H9 (cell line): ENCODE measurements at places on chromosomes 3 and 15. TPM values are rescaled to one million over a fixed set of nuclear protein-coding genes. Genes with fewer than 3 reads are reported as not detected.

Gene ZBED2
- total RNA-seq = not detected in 2 replicates

DNA sequence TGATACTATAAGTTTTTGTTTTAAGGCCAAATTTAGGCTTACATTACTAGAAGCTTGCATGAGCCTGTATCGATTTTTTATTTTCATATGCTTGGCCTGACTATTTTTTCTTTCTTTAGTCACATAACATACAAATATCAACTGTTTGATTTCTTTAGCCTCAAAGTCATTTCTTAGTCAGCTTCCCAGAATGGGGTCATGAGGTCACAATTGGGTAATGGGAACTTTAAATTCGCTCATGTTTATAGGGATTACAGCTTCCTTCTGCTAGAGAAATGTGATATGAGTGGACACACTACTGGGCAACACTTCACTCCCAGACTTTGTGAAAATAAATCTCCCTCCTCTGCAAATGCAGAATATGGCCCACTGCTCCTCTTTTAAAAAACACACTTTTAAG lies 9.1 kb upstream of the TIPARP start:
- H3K36me3 ChIP-seq = no peaks in the 10 kb centered on the region
- H3K27me3 ChIP-seq = no peaks in the 10 kb centered on the region
- H3K4me3 ChIP-seq = no peak overlapping the region
- H3K27ac ChIP-seq = no peak overlapping the region

- no peak for DNase-seq
- no peak overlapping the region for H3K27ac ChIP-seq
- H3K4me3 ChIP-seq = no peak overlapping the region
- no peaks in the 10 kb centered on the region for H3K36me3 ChIP-seq
- H3K4me1 ChIP-seq = no peaks in the 10 kb centered on the region
Observed at GRCh38 chr3:32128936-32129335, 22.5 kb downstream of the GPD1L start.

DNA sequence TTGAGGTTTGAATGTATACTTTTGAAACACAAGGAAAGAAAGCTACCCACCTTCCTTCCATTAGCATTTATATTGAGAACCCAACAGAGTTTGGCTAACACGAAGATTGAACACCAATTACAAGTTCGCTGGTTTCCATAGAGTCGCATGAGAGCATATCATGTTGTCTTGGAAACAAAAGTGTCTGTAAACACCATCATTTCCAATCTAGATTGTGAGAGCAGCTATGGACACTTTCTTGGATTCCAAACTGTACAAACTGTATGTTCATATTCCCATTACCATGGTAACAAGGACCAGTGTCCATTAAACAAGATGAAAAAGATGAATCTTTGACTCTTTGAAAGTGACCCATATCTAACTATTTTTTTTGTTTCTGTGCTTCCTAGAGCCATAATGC lies 529.9 kb upstream of the ROBO1 start:
- H3K27me3 ChIP-seq = no peaks in the 10 kb centered on the region
- no peak for DNase-seq
- H3K27ac ChIP-seq = no peak overlapping the region
- no peak overlapping the region for H3K4me3 ChIP-seq
- no peaks in the 10 kb centered on the region for H3K4me1 ChIP-seq

Gene AHSG
- total RNA-seq = 0.13 TPM in 1 of 2 replicates, not detected in the other

DNA sequence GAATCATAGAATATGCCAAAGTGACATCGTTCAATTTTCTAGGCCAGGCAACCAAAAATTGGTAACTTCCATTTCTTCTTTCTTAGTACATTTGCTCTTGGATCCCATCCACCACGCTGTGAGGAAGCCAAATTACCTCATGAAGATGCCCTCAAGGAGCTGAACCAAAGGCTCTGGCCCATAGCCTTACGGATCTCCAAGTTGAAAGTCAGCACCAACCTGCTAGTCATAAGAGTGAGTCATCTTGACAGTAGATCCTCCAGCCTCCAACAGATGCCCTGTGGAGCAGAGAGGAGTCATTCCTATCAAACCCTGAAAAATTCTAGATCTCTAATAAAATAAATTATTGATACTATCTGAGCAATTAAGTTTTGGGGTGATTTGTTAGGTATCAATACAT lies 322.5 kb upstream of the COL8A1 start:
- no peaks in the 10 kb centered on the region for H3K4me1 ChIP-seq
- H3K4me3 ChIP-seq = no peak overlapping the region
- no peaks in the 10 kb centered on the region for H3K27me3 ChIP-seq

Gene STT3B
- 79.9 and 83.1 TPM in 2 replicates for total RNA-seq

DNA sequence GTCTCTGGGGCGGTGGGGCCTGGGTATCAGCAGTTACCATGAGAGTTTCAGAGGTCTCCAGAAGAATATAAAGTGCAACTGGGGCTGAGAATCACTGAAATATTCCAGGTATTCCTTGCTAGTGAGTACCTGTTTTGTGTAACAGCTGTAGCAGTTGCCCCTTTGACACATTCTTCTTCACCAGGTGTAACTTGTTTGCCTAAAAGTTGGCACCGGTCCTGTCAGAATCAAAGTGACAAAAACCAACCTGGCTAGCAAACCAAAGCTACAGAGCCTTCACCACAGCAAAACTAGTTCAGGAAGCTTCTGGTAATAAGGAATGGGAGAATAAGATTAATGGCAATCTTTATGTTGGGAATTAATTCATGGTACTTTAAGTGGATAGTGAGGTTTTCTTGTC lies 296.0 kb downstream of the NAALADL2 start:
- no peaks in the 10 kb centered on the region for H3K27me3 ChIP-seq
- H3K27ac ChIP-seq = no peak overlapping the region
- DNase-seq = no peak
- H3K4me3 ChIP-seq = no peak overlapping the region

DNA sequence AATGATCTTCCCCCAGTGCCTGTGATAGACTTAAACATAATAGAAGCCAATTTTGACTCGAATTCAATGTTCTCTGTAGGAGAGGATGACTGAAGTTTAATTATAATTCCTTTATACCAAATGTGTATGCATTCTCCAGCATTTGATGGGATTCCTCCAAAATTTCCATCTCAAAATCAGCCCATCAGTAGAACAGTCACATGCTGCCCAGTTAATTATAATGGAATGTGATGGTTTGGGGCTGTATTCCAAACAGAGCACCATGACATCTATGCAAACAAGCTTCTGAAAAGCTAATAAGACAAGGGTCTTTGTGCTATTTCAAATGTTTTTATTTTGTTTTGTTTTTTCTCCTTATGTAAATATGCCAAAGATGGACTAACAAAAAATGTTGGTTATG lies 127.7 kb upstream of the SPATA16 start:
- H3K27me3 ChIP-seq = no peaks in the 10 kb centered on the region
- H3K4me3 ChIP-seq = no peak overlapping the region
- H3K4me1 ChIP-seq = no peaks in the 10 kb centered on the region
- no peak for DNase-seq
- H3K36me3 ChIP-seq = peaks cover 1% of the 10 kb centered on the region; the same call in 1 of the 3 replicates
- H3K27ac ChIP-seq = no peak overlapping the region

Gene CNTN6
- not detected in 2 replicates for total RNA-seq

DNA sequence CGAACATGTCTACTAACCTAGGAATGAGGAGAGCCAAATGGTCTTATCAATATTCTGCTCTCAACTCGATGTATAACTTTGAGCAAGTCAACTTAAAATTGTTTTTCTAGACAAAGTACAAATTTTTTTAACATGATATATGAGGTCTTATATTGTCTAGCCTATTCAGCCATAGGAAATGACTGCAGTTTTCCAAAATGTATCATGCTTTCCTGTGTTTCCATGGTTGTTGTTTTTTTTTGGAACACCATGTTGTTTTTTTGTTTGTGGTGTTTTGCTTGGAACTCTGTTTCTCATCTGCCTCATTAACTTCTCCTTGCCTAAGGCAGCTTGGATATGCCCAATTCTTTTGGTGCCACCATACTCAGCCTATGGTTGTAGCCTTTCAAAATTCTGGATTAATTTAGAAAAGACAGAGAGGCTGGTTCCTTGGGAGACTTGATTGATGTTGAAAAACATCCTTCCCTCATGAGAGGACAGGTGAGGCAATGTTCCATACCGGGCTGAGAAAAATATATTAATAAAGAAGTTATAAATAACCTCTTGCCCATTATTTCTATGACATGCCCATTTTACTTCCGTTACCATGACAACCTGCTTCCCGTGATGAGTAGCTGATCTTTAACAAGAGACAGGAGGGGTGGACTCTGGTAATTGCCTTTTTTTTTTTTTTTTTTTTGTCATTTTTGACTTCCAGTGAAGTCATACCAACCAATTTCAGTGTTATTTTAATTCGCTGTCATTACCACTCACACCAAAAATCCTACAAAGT lies 687.9 kb upstream of the GRM7 start:
- no peaks in the 10 kb centered on the region for H3K36me3 ChIP-seq
- H3K27ac ChIP-seq = no peak overlapping the region
- H3K4me3 ChIP-seq = no peak overlapping the region
- DNase-seq = no peak
- no peaks in the 10 kb centered on the region for H3K27me3 ChIP-seq

DNA sequence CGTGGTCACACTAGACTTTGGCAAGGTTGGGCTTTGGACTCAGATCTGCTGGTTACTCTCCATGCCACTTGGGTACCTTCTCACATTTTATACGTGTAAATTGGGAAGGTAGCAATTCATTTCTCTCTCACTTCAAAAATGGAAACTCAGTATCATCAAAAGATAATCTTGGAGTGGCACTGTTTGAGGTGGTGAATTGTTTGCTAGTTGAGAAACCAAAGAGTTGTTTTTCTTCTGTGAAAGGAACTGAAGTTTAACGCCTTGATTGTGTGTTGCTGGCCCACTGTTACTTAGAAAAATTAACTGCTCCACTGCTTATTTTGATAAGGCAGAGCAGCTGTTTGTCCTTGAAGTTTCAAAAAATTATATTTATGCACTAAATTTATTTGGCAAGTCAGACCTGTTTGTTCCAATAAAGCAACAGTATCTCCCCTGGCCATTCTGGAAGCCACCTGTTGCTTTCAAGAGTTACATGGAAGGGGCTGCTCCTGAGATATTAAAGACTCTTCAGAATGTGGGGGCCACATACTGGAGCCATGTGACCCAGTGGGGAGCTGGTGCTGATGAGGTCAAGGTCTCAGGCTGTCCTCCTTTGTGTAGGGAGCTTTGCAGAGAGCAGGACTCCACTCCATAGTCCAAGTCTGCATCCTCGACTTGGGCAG lies 16.2 kb downstream of the PLCL2 start:
- H3K27ac ChIP-seq = no peak overlapping the region
- peaks cover 3% of the 10 kb centered on the region; the same call in 1 of the 2 replicates for H3K4me1 ChIP-seq
- H3K27me3 ChIP-seq = no peaks in the 10 kb centered on the region
- H3K4me3 ChIP-seq = no peak overlapping the region

DNA sequence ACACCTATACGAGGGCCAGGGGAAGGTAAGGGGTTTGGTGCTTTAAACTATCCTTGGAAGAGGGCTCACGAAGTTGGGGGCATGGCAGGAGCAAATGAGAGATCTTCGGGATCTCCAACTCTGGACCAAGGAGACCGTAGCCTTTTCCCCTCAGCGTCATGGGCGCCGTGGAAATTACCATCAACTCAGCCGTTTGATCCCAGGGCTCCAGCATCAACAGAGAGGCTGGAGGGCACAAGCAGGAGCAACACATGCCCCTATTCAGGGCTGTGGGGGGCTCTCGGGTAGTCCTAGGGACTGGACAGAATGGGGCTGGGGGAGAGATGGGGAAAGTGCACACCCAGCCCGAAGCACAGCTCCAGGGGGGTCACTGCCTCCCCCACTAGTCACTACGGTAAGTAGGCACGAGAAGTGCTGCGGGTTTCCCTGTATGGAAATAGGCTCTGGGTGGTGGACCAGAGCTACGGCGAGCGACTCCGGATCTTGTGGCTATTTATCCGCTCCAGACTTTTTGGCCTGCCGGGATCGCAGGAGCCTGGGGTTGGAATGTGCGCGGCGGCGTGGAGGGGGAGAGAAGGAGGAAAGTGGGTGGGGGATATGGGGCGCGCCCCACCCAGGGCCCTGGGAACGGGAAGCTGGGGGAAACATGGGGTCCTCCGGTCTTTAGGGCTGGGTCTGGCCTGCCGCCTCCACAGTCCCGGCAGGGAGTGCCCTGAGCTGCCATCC lies 539 bp upstream of the LAMB2 start:
- H3K27me3 ChIP-seq = no peaks in the 10 kb centered on the region
- H3K36me3 ChIP-seq = no peaks in the 10 kb centered on the region
- no peak overlapping the region for H3K27ac ChIP-seq
- peak; percentile 81 for DNase-seq
- peaks cover 2% of the 10 kb centered on the region; the same call in 1 of the 2 replicates for H3K4me1 ChIP-seq
- H3K4me3 ChIP-seq = peak overlapping the region; percentile 93

- DNase-seq = no peak
- no peaks in the 10 kb centered on the region for H3K4me1 ChIP-seq
- no peaks in the 10 kb centered on the region for H3K27me3 ChIP-seq
- no peak overlapping the region for H3K27ac ChIP-seq
Observed at GRCh38 chr3:36227980-36228379, 152.3 kb upstream of the STAC start.

Gene KCNAB1
- 3.7 and 5.2 TPM in 2 replicates for total RNA-seq

DNA sequence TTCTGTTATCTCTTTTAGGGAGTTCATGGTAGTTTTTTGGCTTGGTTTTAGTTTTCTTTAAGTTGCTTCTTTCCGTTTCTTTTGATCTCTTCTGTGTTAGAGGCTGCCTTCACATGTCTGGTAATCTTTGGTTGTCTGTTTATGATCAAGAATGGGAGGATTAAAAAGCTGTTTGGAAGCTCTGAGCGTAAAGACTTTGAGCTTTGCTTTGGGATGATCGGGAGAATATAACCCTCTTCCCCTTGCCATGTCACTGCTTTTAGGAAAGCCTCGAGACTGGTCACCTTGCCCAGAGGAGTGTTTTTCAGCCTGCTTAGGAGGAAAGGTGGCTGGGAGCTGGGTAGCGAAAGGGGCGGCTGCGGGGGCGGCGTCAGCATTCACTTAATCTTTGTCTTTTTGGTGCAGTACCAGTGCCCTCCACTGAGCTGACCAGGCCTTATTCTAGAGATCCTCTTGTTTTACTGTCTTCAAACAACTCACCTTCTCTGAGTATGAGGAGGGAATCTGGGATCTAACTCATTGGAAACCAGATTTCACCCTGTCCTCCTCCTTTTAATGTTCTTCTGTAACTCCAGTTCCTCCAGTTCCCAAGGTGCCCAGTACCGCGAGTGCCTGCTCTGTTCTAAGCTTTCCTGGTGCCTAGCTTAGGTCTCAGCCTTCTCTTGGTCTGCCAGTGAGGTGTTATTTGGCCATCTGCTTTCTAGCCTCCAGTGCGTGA lies 15.5 kb downstream of the TATDN2 start:
- H3K27me3 ChIP-seq = no peaks in the 10 kb centered on the region
- H3K4me1 ChIP-seq = no peaks in the 10 kb centered on the region
- peaks cover 23% of the 10 kb centered on the region for H3K36me3 ChIP-seq
- H3K27ac ChIP-seq = no peak overlapping the region

Gene PLA1A
- not detected in 2 replicates for total RNA-seq

DNA sequence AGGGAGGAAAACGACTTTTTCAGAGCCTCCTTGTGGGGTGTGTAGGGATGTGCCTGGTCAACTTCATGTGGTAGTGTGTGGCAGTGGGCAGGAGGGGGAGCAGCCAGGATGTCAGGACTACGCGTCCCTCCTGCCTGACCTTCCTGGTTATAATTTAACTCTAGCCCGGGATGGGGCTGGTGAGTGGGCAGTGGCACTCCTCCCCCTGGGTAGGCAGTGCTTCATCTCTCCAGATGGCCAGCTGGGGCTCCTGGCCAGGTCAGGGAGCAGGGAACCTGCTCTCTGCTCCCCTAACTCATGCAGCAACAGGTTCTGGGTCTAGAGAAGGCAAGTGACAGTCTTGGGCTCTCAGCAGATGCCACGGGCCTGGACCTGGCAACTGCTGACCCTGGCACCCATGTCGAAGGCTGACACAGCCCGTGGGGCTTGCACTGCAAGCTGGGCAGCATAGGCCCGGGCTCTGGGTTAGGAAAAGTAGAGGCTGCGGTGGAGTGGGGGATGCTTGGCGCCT lies 2.6 kb downstream of the ITIH4 start:
- no peak for DNase-seq
- no peaks in the 10 kb centered on the region; the same call in 2 of the 3 replicates for H3K36me3 ChIP-seq
- no peak overlapping the region for H3K4me3 ChIP-seq
- no peaks in the 10 kb centered on the region; the same call in 1 of the 2 replicates for H3K27me3 ChIP-seq
